Activated CD4-positive, alpha-beta T cell treated with anti-CD3 and anti-CD28 coated beads for 36 hours (primary cell): ENCODE measurements at places on chromosomes 13 and 19. TPM values are rescaled to one million over a fixed set of nuclear protein-coding genes. Genes with fewer than 3 reads are reported as not detected.

DNA sequence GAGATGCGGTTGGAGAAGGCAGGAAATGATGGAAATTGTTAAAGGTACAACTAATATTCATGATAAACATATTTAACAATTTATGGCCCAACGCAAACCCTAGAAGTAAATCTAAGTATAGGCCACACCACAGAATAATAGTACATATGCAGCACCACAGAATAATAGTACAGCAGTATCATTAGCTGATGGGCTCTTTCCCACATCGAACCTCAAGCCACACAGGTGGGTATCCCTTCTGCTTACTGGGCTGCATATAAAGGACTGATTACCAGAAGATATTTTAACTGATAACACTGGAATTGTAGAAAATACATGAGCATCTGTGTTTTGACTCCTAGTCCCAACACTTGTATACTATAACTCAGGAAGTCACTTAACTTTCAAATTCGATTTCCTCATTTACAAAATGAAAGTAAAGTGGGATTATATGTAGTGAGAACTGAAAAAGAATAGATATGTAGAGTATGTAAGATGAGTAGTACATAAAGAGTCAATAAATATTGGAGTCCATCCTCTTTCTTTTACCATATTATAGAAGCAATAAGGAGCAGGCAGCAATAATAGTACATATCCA, 91.5 kb downstream of the TSC22D1 start:
- DNase-seq: no peak

GRCh38 chr13:21463424-21463823, 4.3 kb upstream of the ZDHHC20 start:
- no peak for DNase-seq

GRCh38 chr19:3285647-3286176, 61.3 kb downstream of the CELF5 start:
- peak; percentile 89 for DNase-seq

GRCh38 chr19:56319991-56320390, 5.4 kb upstream of the ZSCAN5A start:
- no peak for DNase-seq

DNA sequence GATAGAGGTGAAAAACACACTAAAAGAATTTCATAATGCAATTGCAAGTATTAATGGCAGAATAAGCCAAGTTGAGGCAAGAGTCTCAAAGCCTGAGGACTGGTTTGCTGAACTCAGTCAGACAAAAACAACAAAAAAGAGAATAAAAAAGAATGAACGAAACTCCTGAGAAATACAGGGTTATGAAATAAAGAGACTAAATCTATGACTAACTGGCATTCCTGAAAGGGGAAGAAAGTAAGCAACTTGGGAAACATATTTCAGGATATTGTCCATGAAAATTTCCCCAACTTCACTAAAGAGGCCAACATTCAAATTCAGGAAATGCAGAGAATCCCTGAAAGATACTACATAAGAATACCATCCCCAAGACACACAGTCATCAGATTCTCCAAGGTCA, 47.8 kb downstream of the UBL3 start:
- no peak for DNase-seq

Gene LENG1
- 3.6 TPM for total RNA-seq

Gene TEKTIP1
- 2.5 TPM for total RNA-seq

Gene LSM7
- total RNA-seq: 134 TPM

Gene SHKBP1
- 100 TPM for total RNA-seq

Gene ARID3A
- 36.0 TPM for total RNA-seq
